ENCODE measurements at places on chromosomes 12 and 14.

GRCh38 chr12:12182703-12183365, 84.0 kb downstream of the LRP6 start:
- no peak for DNase-seq

DNA sequence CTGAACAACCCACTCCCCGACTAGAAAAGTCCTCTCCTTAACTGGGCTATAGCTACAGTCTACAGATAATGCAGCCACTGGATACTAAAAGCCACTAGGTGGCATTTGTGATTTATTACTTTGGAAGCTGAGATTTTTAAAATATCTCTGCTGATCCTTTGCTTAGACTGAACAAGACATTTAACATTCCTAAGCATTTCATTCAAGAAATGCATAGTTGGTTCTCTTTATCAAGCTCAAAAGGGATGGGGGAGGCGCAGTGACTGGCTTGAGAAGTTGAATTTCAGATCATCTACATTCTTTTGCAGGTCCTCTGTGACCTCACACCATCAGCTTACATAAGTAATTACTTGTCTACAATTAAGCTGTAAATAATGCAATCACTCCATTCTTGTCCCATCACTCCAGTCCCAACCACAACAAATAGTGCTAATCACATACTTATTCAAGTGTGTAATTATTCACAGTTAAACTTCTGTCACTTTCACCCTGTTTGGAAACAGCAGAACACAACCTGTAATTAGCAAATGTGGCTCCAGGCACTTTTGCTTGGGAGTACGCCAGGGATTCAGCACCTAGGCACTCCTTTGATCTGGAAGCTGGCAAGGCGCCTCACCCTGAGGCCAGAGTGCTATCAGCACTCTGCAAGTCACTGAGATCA, 203.6 kb downstream of the NOVA1 start:
- no peak for DNase-seq

- DNase-seq, result no peak
Measured at GRCh38 chr12:129276361-129277060, 423.2 kb downstream of the GLT1D1 start.

- DNase-seq, result no peak
Measured at GRCh38 chr12:115335594-115335993, 651.6 kb upstream of the TBX3 start.

GRCh38 chr12:124642105-124642504, 74.7 kb upstream of the NCOR2 start:
- no peak for DNase-seq

DNA sequence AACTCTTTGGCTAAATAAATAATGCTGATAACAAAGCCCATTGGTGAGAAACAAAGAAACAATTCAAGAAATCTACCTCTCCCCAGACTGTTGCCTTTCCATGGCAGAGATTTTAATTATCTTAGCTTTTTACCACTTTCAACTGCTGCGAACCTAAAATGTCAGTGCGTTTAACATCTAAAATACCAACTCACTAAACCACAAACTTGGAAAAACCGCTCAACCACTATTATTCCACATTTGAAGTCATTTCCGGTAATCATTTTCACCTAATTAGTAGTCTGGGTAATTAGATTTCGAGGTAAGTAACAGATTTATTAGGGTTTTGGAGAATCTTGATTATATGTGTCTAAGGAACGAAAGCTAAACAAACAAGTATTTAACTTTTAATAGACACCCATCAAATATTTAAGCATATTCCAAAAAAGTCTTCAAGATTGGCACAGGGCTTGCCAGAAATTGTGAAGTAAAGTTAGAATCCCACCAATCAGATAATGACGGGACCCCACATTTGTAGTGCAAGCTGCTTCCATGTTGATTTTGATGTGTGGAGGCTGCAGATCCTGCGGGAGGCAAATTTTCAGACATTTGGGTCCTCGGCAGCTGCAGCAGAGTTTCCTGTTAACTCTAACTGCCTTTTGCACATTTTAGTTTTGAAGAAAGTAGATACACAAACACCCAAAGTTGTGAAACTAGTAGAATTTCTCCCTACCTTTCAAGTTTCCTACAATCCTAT, 4.1 kb downstream of the OTX2 start:
- DNase-seq, result no peak

DNA sequence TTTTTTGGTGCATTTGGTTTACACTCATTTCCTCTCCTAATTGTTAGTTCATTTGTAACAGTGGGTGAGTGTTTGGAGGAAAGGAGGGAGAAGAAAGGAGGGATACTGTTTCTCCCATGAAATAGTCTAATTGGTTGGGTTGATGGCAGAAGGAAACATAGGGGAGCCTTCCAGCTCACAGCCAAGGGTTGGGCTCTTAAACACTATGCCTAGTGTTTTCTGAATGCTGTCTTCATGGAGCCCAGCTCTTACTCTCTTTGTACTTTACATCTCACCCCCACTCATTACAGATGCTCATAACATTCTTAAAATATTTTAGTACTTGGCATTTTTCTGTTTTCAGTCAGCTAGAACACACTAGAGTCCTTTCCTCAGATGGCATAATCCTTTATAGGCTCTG, 38.2 kb downstream of the BAZ2A start:
- no peak for DNase-seq

GRCh38 chr14:105844047-105844630, 317.8 kb downstream of the TMEM121 start:
- DNase-seq, result no peak

- DNase-seq, result no peak
Measured at GRCh38 chr12:116366824-116367223, 89.3 kb upstream of the MED13L start.

DNA sequence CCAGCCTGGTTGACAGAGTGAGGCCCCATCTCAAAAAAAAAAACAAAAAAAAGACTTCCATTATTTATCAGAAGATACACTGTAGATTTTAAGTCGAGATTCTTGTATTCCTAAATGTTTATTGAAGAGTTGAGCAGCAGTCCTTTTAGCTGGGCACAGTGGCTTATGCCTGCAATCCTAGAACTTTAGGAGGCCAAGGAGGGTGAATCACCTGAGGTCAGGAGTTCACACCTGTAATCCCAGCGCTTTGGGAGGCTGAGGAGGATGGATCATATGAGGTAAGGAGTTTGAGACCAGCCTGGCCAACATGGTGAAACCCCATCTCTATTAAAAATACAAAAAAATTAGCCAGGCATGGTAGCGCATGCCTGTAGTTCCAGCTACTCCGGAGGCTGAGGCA, 57.6 kb downstream of the HEATR5A start:
- no peak for DNase-seq

DNA sequence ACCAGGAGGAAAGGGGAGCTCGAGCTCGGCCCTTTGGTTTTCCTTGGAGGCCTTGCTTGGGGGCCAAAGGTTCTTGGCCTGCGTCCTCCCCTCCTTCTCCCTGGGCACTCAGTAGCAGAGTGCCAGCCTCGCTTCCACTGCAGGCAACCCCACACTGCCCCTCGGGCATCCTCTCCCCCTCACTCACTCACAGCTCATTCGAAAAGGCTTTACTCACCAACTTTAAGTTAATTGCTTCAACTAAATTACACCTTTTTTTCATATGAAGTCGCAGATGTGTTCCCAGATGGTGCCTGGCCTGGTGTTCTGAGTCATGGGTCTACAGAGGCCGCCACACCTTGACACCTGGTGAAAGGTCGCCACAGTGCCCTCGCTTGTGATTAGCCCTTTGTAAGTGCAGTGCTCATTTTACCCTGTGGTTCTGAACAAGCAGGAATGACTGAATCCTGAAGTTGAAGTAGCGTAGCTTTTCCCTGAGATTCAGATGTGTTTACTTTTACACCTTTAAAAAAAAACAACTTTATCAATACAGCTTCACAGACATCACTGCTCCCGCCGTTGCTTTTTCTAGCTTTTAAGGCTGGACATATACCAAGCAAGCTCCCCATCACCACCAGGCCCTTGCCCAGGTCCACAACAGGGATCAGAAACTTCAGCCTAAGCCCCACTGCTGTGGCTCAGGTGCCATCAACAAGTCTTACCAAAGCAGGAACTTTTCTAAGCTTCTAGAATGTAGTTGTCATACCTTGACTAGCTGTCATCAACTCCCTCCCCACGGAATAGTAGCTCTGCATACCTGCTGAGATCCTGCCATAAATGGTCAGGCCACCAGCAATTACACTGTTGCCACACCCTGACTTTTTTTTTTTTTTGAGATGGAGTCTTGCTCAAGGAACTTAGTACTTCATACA, 20.3 kb upstream of the ADIPOR2 start:
- DNase-seq, result no peak

- peak; percentile 21 for DNase-seq
Measured at GRCh38 chr12:131755305-131756113, 44.6 kb downstream of the SFSWAP start.

DNA sequence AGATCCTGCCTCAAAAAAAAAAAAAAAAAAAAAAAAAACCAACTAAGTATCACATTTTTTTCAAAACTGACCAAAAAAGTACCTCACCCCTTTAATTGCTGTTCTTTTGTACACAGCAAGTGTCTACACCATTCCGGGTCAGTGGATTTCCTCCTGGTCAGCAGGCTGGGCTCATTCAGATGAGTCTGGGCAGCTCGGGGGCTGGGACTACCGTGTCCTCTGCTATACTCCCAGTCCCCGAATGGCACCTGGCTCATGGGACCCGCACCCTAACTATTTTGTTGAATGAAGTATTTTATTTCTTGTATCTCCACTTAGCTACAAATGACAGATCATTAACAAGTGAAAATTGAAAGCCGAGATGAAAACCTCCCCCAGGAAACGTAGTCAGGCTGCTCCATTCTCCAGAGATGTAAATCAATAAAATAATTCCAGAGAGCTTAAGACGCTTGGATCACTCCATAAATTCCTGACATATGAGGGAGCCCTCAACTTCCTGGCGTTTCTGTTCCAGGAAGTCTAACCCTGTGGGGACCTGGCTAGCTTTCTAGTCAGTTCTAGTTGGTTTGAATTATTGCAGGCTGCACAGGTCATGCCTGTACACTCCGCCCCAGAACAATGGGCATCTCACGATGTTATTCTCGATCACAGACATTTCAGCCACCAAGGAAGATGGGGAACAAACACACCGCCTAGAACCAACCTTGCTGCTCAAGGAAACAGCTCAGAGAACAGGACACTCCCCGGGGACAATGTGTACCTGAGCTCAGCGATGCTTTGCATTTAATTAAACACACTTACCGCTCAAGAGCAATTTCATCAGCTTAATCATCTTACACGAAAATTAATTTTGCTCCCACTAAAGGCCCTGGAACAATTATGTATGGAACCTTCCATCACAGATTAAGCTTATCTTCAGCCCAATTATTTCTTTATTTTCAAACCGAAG, 76.3 kb downstream of the RIMBP2 start:
- DNase-seq, result no peak

DNA sequence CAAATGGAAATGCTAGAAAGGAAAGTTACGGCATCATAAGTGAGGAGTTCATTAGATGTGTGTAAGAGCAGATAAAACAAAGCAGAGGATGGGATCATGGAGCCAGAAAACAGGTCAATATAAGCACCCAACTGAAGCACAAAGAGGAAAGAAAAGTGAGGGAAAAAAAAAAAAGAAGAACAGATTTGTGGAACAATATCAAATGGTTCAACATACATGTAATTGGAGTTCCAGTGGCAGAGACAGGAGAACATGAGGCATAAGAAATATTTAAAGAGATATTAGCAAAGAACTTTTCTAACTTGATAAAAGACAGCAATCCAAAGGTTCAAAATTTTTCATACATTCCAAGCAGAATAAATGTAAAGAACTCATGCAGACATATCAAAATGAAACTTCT, 54.1 kb downstream of the SPTSSA start:
- DNase-seq, result no peak

GRCh38 chr12:124963211-124963610, 25.7 kb downstream of the DHX37 start:
- DNase-seq, result no peak

DNA sequence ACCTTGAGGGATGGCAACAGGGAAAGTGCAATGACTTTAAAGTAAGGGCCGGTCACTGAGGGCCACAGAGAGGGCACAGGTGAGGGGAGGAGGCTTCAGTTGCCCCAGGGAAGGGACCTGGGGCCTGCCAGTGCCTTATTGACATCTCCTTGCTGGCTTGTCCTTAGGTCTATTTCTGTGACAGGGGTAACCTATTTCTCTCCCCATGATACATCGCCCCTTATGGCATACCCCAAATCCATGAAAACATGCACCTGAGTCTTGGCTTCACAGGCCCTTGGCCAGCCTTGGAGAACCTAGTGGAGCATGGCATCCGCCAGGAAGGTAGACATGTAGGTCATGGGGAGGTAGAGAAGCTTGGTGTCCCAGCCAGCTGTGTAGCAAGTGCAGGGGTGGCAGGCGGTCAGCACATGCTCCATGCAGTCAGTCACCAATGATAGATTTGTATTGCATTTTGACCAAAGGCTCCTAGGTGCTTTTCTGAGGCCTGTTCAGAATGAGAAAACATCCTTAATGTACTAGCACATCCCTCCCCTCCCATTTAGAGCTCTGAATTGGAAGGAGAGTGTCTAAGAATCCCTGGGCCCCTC, 23.6 kb upstream of the RDH16 start:
- no peak for DNase-seq

GRCh38 chr14:26622611-26623010, 24.8 kb upstream of the NOVA1 start:
- DNase-seq, result no peak

GRCh38 chr12:15547063-15547462, 224.8 kb downstream of the PTPRO start:
- DNase-seq, result no peak

DNA sequence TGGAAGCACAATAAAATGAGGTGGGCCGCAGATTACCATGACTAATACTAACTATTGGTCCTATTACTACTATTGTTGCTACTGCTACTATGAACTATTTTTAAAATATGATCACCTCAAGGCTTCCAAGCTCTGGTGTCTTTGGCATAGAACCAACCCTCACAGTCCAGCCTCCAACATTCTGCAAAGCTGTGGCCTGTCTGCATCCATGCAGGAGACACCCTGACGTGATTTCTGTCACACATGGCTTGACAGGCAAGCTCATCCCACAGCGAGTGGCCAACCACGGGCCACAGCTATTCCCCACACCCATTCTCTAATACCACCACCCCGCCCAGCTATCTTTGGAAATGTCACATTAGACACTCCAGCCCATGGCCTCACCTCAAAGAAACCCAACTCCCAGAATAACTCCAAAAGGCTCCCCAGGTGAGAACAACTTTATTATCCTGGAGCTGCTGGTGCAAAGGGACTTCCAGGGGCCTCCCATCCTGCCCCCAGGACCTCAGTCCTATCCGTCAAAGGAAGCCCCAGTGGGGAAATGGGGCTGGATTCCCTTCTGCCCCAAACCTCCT, 14.4 kb downstream of the ISCU start:
- no peak for DNase-seq

DNA sequence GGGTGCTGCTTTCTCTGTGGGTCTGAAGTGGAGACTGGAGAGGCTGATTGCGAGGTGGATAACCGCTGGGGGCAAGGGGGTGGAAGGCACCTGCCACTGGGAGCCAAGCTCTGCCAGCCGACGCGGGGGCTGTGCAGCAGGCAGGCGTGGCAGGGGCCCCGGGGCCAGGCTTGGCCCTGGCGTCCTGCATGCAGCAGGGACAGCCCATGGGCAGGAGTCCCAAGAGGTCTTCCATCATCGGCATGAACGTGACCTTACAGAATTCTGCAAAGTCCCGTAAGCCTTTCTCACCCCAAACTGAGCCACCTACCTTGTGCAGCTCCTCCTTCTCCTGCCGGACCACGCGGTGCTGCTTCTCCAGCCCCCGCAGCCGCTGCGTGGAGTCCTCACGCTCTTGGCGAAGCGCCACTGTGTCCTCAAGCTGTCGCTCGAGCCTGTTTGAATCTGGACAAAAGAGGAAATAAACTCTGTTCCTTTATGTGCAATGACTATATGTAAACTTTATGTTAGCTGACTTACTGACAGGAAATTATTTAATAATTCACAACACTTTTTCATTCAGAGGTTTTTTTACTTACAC, 51.3 kb downstream of the AMN start:
- no peak for DNase-seq

Data from T-cell (primary cell).